ENCODE measurements at places on chromosomes 6 and 20.

DNA sequence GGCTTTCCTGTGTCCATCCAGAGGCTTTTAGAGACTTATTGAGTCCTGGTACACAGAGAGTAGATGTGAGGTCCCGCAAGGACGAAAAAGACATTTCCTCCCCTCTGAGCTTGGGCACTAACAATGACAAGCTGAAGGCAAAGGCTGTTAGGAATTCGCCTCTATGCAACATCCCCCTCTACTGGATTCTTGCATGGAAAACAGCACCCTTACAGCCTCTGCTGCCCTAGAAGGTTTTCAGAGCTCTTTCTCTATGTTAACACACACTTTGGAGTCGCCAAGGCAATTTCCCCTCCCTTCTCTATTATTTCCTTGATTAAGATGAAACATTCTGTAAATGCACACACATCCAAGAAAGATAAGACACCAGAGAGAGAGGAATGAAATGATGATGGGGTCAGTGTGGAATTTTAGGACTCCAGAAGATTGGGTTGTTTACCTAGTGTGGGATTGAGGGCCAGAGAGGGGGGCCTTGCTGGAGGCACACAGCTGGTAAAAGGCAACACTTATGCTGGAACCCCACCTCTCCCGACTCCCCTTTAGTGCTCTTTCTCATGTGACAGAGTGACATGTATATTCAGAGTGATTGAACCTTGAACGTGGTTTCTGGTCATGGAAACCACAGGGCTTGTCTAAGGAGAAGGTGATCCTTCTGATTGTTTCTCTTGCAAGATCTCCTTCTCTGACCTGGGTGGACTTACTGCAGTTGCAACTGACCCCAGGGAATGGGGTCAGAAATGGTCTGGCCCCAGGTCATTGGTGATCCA, 300.7 kb downstream of the CLIC5 start:
- DNase-seq: peak; percentile 88

DNA sequence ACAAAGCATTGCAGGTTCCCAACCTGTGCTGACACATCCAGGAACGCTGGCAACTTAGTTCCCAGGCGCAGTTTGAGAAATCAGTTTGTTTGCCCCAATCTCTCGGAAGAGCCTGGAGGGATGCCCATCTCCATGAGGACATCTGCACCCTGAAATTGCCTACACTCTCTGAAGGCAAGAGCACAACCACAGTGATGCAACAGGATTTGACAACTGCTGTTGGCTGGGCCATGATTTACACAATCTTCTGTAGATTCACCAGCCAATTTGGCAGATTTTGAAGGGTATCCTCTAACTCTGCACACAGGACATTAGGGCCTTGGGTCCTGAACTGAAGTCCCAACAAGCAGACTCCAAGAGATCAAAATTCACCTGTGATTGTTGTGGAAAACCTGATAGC, 3.4 kb downstream of the APMAP start:
- no peak for DNase-seq

DNA sequence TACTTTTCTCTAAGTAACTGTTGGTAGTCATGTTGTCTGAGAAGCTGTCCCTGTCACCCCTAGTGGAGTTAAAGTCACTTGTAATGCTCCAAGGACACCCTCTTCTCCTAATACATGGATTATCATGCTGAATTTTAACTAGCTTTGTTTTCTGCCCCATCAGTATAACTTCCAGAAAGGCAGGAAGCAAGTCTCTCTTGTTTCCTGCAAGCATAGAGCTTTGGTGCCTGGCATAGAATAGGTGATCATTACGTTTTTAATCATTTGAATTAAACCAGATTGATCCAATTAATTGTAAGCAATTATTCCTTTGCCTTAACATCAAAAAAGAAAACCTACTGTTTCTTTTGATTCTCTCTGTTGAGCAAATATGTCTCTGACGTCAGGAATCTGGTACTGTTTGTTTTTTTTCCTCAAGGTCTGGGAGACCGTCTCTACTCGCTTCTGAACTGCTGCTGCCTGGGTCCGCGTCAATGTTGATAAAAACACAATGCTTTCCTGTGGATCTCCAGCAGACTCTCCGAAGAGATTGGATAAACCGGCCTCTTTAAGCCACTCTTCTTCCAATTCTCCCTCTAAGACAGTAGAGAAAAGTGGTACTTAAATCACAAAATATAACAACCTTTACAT, 71.8 kb downstream of the ARHGAP18 start:
- no peak for DNase-seq

DNA sequence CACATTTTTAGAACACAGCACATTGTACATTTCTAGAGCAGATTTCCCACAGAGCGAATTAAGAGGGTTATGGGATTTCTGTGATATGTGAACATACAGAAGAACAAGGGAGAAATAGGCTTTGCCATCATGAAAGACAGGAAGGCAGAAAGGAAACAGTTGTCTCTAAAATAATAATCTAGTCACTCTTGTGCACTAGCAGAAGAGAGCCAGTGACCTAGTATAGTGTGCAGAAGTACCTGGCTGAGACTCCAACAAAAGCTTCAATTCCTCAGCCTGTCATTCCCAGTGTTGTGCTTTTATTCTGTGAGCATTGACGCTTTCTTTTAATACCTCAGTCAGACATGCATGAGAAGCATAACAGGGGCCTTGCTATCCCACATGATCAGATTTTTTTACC, 17.8 kb upstream of the DCBLD1 start:
- DNase-seq: no peak

- DNase-seq: no peak
Measured at GRCh38 chr6:89386917-89387491, 25.1 kb downstream of the RRAGD start.

DNA sequence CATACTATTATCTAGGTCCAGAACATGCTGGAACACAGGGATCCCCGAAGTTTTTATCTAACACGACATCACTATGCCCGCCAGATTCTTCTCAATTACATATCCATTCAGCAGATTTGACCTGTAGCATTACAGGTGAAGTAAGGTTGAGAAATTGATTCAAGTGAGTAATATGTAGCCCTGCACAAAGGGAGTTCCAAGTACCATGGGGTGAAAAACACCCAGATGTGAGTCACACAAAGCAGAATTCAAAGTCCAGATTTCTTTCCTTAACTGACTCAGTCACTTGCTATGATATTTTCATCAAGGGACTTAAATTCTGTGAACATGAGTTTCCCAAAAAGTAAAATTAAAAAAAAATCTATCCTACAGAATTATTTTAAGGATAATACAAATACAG, 655.4 kb upstream of the PTCHD4 start:
- peak; percentile 65 for DNase-seq

DNA sequence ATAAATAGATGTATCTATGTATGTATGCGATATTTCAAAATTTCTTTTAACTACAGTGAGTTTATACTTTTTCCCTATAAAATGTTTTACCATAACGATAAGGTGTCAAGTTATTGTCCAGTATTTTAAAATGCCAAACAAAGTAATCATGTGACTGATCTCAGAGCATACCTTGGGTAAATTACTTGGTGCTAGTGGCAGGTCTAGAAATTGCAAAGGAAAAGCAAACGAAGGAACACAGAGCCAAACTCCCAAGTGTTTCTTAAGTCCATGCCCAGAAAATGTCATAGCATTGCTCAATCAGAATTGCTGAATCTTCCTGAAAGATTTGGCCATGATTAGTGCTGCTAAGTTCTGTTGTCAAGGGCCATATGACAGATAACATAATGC, 77.5 kb downstream of the CAP2 start:
- peak; percentile 62 for DNase-seq

- DNase-seq: no peak
Measured at GRCh38 chr6:15500901-15501825, 161.7 kb downstream of the DTNBP1 start.

GRCh38 chr20:49515586-49515985, 33.1 kb upstream of the KCNB1 start:
- no peak for DNase-seq

- peak; percentile 48 for DNase-seq
Measured at GRCh38 chr6:113824411-113824810, 32.7 kb upstream of the MARCKS start.

DNA sequence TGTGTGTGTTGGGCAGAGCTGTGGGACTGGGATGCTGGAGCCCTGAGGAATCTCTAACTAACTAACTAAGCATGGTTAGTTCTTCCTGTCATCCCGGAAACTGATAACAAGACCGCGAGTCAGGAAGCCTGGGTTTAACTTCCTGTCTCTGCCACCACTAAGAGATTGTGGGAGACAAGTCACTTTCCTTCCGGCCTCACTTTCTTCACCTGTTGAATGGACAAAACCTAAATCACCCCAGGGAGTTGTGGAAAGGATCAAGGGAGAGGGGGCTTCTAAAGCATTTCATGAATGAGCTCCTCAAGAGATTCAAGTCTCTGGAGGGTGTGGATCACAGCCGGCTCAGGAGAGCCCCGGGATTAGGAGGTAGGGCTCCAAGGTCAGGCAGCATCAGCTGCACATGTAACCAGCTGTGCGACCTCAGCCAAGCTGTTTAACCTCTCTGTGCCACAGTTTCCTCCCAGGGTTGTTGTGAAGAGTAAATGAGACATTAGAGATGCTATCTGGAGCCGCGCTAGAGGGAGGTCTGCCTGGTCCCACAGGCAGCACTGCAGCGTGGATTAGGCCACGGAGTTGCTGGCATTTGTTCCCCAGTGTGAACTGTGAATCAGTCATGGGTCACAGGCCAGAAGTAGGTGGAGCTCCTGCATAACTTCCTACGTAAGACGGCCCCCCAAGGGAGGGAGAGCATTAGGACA, 105.1 kb downstream of the TOX2 start:
- DNase-seq: no peak

GRCh38 chr20:621125-621756, 11.1 kb upstream of the TCF15 start:
- DNase-seq: peak; percentile 33

DNA sequence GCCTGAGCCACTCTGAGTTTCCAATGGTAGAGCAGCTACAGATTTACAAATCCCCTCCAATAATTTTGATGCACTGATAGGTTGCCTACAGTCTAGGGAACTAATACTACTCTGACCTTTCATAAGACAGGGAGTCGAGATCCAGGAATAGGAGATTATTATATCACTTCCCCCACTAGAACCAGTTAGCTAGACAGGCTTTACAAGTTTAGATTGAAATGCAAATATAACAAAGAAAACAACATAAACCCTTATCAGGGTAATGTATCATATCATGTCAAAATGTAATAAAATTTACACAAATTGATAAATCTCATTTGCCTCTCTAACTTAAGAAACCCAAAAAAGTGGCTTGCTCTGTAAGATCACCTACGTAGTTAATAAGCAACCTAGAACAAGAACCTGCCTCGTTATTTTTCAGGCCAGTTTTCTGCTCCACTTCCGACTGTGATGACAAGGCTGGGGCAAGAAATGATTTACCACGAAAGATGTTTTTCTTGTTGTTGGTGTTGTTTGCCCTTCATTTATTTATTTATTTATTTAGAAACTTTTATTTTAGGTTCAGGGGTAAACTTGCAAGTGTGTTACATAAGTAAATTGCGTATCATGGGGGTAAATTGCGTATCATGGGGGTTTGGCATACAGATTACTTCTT, 504.2 kb upstream of the ID4 start:
- no peak for DNase-seq

- no peak for DNase-seq
Measured at GRCh38 chr6:29502181-29502580, 14.4 kb upstream of the MAS1L start.

DNA sequence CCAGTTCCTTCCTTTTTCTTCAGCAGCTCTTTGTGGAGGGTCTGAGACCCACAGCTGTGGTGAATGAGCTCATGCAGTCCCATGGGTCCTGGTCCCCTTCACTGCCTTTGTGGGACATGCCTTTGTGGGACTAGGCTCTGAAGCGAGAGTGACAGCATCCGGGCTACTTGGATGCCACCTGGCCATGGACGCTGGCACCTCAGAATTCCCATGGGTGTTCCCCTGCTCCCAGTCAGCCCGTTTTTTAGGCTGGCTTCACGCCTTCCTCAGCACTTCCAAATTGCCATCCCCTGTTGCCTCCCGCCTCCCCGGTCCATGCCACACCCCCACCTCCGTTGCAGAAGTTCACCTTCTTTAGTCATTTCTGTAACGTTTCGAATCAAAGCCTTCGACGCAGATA, 45.1 kb downstream of the RAMACL start:
- DNase-seq: no peak

DNA sequence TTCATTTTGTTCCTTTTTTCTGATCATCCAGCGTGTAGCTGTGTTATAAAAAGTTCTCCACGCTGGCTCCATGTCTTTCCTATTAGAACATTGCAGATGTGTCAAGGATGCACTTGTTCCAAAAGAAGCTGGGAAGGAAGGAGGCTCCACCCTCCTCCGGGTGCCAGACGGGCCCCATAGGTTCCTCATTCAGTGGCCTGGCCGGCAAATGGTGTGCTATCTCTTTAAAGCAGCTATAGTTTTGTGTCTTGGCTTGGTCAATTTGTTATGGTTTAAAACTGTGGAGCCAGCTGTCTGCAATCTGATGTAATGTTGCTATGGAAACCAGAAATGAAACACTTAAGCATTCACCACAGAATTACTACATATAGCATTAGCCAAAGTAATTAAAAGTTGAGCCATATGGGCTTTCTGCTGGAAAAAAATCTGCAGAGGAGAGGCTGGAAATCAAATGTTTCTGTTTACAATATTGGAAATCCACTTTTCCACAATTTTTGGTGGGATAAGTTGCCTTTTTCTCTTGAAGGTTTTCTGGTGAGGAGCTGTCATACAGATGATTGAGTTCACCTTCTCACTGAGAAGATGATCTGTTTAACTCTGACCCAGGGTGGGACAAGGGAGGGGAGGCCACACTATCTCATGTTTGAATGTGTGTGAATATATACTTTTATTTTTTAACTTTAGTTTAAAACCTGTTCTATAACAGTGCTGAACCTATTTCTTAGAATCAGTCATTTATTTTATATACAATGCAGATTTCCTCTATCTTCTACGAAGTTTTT, 167.4 kb downstream of the SASH1 start:
- DNase-seq: peak; percentile 99

DNA sequence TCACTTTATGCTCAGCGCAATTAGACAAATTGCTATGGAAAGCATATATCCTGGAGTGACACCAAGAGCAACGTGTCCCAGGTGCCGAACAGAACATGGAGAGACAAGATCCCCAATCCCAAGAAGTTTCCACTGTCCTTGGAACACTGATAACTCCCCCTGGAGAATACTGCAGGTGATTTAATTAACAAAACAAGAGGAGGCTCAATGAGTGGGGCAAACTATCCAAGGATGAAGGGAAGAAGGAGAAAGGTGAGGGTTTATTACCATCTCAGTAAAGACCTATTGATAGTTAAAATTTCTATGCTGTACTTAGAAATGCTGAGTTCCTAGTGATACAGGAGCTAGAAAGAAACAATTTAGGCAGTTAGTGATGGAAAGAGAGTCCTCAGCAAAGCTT, 35.7 kb downstream of the EDN1 start:
- no peak for DNase-seq

DNA sequence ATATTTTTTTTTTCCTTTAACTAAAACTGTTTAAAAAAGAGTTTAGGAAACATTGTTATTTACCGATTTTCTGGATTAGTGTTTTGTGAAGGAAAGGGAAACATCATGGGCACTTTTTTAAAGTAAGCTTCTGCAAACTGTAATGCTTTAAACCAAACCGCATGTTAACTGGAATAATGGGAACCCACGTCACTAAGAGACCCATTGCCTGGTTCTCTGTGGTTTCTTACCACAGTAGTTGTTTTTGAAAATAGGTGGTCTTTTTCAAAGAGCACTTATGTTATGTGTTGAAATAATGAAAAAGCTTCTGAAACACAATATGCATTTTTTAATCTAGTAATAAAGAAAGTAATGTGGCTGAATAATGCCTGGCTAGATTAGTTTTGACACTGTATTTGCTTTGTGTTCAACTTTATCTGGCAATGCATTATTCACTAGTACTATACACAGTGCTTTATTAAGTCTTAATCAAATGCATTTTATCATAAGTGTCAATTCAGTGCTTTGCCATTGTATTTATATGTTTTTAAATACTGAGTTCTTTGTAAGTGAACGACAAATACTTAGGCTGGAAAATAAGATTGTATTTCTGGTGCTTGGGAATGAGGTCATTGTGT, 754.1 kb upstream of the FLRT3 start:
- DNase-seq: peak; percentile 26

Measured in fibroblast of skin of abdomen (primary cell).